NCI-H2029 (cell line): ENCODE measurements at places on chromosomes 2 and 18.

DNA sequence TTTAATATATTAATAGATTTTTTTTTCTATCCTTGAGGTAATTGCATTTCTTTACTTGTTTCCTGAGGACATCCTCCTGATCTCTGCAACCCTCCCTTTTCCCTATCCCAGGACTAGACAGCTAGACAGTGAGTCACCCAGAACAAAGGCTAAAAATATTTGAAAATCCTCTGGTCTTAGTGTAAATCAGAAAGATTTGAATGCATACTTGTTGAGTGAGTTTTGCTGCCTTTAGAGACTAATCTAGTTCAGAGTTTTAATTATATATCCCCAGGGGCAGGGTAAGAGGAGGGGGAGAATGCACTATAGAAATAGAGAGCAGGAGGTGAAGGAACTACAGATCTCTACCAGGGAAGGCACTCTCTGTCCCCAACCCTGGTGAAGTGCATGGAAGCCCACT is 202.3 kb upstream of the TCF4 start:
- no peak for DNase-seq

GRCh38 chr18:48151421-48152065 is 221.1 kb upstream of the SMAD2 start:
- no peak for DNase-seq

GRCh38 chr2:26938399-26939118 is 31.9 kb upstream of the MAPRE3 start:
- no peak for DNase-seq

GRCh38 chr2:234682492-234683228 is 185.8 kb upstream of the ARL4C start:
- DNase-seq = no peak

DNA sequence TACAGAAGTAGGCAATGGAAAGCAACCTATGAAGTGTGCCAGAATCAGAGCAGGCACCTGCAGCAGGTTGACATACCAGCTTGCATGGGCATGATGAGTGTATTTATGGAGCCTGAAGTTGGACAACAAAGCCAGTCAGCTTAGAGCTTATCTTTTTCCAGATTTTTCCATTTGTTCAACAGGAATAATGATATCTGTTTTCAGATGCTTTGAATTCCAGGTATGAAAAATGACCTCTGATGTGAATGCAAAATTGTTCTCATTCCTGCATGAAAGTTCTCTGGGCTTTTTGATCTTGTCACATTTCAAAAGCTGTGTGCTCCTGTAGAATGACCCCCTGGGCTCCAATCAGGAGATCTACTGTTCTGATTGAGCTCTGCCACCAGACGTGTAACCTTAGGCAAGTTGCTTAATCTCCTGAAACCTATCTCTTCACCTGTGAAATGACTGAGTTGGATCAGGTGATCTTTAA is 38.2 kb upstream of the VIT start:
- no peak for DNase-seq

- DNase-seq = no peak
Observed at GRCh38 chr18:13527256-13527655, 199.1 kb downstream of the FAM210A start.

- DNase-seq = no peak
Observed at GRCh38 chr18:12518326-12518725, 110.6 kb downstream of the PRELID3A start.

GRCh38 chr18:60259052-60259681 is 113.4 kb downstream of the MC4R start:
- DNase-seq = no peak

DNA sequence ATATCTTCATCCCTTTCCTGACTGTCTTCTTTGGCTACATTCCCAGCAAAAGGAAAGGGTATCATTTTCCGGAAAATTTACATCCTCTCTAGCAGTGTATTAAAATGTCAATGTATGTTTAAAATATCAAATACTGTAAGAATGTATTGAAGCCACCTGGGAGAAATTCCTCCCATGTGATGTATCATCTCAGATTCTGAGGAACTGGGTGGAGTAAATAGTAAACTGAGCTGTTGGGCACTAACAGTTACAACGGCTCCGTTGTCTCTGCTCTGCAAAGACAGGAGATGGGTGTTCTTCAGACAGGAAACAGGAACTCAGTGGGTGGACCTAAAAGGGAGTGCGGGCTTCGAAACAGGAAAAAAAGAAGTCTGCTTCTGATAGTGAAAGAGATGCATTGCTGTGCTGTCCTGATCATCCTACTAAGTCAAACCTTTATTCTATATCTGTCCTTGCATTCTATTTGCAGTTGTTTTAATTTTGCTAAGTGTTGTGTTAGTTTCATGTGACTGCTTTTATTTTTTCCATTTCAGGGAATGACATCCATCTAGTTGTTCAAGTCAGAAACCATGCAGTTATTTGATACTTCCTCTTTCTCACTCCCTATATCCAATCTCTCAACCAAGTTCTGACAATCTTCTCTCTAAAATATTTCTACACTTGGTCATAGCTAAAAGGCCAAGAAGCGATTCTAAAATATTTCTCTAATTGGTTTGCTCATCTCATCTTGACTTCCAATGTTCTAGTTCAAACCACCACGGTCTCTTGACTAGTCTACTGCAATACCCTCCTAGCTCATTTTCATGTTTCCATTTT is 19.4 kb downstream of the DOK1 start:
- DNase-seq = no peak

GRCh38 chr2:241272303-241273209 is 42.9 kb downstream of the HDLBP start:
- no peak for DNase-seq

- no peak for DNase-seq
Observed at GRCh38 chr2:147644491-147644890, 200.3 kb upstream of the ACVR2A start.

DNA sequence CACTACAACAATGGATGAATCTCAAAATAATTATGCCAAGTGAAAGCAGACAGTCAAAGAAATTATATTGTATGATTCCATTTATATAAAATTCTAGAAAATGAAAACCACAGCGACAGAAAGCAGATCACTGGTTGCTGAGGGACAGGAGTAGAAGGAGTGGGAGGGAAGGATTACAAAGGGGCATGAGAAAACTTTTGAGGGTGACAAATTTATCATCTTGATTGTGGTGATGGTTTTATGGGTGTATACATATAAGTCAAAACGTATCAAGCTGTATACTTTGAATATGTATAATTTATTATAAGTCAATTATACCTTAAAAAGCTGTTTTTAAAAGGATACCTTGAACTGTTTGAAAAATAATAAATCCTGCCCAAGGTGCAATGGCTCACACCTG is 27.7 kb downstream of the ATF2 start:
- DNase-seq = no peak

- no peak for DNase-seq
Observed at GRCh38 chr2:129892360-129892759, 87.1 kb upstream of the RAB6C start.

DNA sequence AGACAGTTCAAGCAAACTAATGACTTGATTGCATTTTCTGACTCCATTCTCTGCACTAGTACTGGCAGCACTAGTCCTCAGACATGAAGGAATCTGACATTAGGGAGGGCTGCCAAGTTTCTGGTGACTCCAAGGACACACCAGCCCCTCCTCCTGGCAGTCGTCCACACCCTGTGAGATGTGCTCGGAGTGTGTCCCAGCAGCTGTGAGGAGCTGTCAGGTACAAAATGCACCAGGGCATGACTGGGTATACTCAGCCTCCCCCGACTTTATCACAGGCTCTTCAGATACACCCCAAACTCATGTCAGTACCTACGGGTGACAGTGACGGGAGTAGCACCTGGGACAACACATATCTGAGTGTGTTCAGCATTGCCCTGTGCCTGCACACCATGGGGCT is 43.1 kb downstream of the EDAR start:
- DNase-seq = no peak

- DNase-seq = no peak
Observed at GRCh38 chr18:49082714-49083688, 132.2 kb upstream of the SMAD7 start.

GRCh38 chr2:216164087-216164486 is 54.9 kb downstream of the XRCC5 start:
- DNase-seq = no peak
